ENCODE measurements at places on chromosomes 2 and 18. TPM values are rescaled to one million over a fixed set of nuclear protein-coding genes. Genes with fewer than 3 reads are reported as not detected.

- H3K4me3 ChIP-seq = no peak overlapping the region
- H3K4me1 ChIP-seq = no peaks in the 10 kb centered on the region
- no peak overlapping the region for H3K27ac ChIP-seq
- H3K36me3 ChIP-seq = no peaks in the 10 kb centered on the region
- no peak for DNase-seq
Measured at GRCh38 chr18:46939337-46939963, 22.0 kb downstream of the KATNAL2 start.

Gene MARCHF4
- 0.08 TPM for total RNA-seq

Gene RESP18
- total RNA-seq = not detected

GRCh38 chr2:33704406-33704855 is 105.3 kb upstream of the FAM98A start:
- H3K27ac ChIP-seq = peak overlapping the region; percentile 65
- no peaks in the 10 kb centered on the region for H3K27me3 ChIP-seq
- no peaks in the 10 kb centered on the region for H3K36me3 ChIP-seq
- DNase-seq = no peak
- H3K4me3 ChIP-seq = no peak overlapping the region

Gene PSTPIP2
- total RNA-seq = 1.8 TPM

Gene RAD51AP2
- 0.14 TPM for total RNA-seq

Gene SP9
- total RNA-seq = not detected

Gene SEPTIN2
- 187 TPM for total RNA-seq

- DNase-seq = no peak
- no peak overlapping the region for H3K27ac ChIP-seq
- no peaks in the 10 kb centered on the region for H3K4me1 ChIP-seq
- no peaks in the 10 kb centered on the region for H3K36me3 ChIP-seq
Measured at GRCh38 chr18:57864615-57865121, 61.6 kb upstream of the ATP8B1 start.

Gene CCT4
- 92.7 TPM for total RNA-seq

GRCh38 chr18:22639561-22639960 is 221.8 kb upstream of the CTAGE1 start:
- no peak overlapping the region for H3K4me3 ChIP-seq
- no peaks in the 10 kb centered on the region for H3K27me3 ChIP-seq
- H3K27ac ChIP-seq = no peak overlapping the region
- H3K36me3 ChIP-seq = no peaks in the 10 kb centered on the region

- H3K4me3 ChIP-seq = no peak overlapping the region
- H3K36me3 ChIP-seq = no peaks in the 10 kb centered on the region
- no peak overlapping the region for H3K27ac ChIP-seq
- H3K4me1 ChIP-seq = no peaks in the 10 kb centered on the region
- no peak for DNase-seq
- H3K27me3 ChIP-seq = no peaks in the 10 kb centered on the region
Measured at GRCh38 chr18:46042571-46043123, 29.4 kb downstream of the PSTPIP2 start.

Gene C2orf92
- total RNA-seq = 1.8 TPM

DNA sequence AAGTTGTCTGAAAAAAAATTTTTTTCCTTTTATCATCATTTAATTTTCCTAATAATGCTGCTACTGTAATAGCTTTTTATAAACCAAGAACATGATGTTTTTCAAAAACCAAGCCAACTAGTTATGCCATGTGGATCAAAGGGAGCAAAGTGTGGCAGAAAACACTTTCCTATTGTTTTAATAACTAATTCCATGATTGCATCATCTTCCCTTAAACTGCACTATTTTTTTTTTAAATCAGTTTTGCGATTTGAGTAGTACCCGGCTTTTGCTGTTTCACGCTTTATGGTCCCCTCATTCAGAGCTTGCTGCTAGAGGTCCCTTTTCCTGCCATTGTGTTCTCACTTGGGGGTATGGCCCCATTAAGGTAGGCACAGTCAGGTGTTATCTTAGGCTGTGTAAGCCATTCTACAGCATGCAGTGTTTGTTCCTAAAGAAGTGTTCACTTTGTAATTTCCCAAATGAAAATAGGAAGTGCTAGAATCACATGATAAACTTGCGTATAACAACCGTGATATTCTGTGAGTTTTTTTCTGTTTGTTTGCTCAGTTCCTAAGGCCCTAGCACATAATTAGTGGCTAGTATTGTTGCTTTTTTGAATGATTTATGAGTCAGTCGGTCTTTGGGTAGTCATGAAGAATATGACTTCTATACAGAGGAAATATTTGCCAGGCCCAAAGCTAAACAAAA is 225.8 kb downstream of the PTGR3 start:
- H3K4me1 ChIP-seq = no peaks in the 10 kb centered on the region
- no peaks in the 10 kb centered on the region for H3K27me3 ChIP-seq
- peak overlapping the region; percentile 2 for H3K27ac ChIP-seq
- no peak overlapping the region for H3K4me3 ChIP-seq
- DNase-seq = no peak

DNA sequence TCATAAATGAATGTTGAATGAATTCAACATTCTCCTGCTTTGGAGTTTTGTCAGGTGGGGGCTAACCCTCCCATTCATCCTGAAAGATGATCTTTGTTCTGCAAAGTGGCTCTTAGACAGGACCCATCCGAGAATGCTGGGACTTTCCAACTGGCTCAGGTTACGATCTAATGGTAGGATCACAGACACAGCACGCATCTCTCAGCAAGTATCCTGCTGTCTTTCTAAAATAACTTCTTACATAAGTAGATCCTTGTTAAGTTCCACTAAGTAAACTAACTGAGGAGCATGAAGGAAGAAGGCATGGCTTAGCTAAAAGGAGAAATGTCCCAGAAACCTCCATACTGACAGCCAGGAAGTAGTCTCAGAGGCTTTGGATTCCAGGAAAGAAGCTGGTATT is 23.7 kb downstream of the CYP27A1 start:
- peaks cover 6% of the 10 kb centered on the region for H3K36me3 ChIP-seq
- H3K27ac ChIP-seq = peak overlapping the region; percentile 82
- peaks cover 19% of the 10 kb centered on the region for H3K4me1 ChIP-seq
- no peaks in the 10 kb centered on the region for H3K27me3 ChIP-seq

Gene HSPD1
- 143 TPM for total RNA-seq

Gene DYNAP
- not detected for total RNA-seq

GRCh38 chr2:22784566-22784965 is 600.4 kb upstream of the KLHL29 start:
- H3K27me3 ChIP-seq = peaks cover 3% of the 10 kb centered on the region
- no peak for DNase-seq
- no peak overlapping the region for H3K4me3 ChIP-seq
- H3K4me1 ChIP-seq = no peaks in the 10 kb centered on the region
- H3K36me3 ChIP-seq = no peaks in the 10 kb centered on the region

Gene GREB1L
- 12.3 TPM for total RNA-seq

Gene OBSL1
- 208 TPM for total RNA-seq

GRCh38 chr2:199459286-199460100 is 1.8 kb upstream of the SATB2 start:
- peak; percentile 95 for DNase-seq
- H3K4me3 ChIP-seq = peak overlapping the region; percentile 92
- H3K4me1 ChIP-seq = peaks cover 78% of the 10 kb centered on the region
- H3K27me3 ChIP-seq = peaks cover 81% of the 10 kb centered on the region
- peak overlapping the region; percentile 78 for H3K27ac ChIP-seq
- H3K36me3 ChIP-seq = no peaks in the 10 kb centered on the region

Gene G6PC2
- not detected for total RNA-seq

- H3K4me3 ChIP-seq = no peak overlapping the region
- H3K4me1 ChIP-seq = no peaks in the 10 kb centered on the region
- H3K27me3 ChIP-seq = no peaks in the 10 kb centered on the region
- H3K36me3 ChIP-seq = no peaks in the 10 kb centered on the region
- no peak overlapping the region for H3K27ac ChIP-seq
Measured at GRCh38 chr2:165627470-165627869, 158.0 kb downstream of the CSRNP3 start.

DNA sequence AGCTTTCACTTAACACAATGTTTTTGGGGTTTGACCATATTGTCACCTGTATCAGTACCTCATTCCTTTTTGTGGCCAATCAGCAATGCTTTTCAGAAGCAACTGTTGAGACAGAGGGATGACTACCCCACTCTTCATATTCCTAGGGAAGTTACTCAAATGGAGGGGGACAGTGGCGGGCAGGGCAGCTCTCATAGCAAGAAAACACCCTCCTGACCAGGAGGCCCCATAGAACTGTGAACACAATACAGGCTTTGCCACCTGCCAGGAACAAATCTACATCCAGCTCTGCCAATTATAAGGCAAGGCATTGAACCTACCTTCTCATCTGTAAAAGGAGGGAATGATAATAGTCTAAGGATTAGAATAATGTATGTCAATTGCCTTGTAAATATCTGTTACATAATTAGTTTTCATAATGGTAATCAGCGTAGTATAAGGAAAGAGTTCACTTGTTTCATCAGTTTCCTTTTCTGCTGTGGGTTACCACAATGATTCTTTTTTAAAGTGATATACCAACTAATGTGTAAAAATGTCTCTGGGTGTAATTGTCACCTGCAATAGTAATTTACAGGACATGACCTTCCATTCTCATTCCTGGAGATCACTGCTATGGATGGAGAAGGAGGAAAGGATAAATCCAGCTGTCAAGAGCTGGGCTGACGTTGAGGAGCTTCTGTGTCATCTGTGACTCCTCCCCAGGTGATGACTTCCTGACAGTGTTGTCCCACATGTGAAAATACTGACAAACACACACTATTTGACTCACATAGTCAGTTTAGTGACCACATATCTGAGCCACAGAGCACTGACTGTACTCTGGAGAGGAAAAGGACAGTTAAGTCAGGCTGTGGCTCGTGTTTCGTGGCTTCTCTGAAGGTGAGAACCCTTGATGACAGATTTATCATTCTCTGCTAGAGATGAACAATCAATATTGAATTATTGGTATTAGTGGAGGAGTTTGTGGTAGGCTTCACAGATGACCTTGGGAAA is 13.5 kb downstream of the ALPK2 start:
- no peak overlapping the region for H3K4me3 ChIP-seq
- H3K36me3 ChIP-seq = no peaks in the 10 kb centered on the region
- H3K27me3 ChIP-seq = no peaks in the 10 kb centered on the region
- DNase-seq = no peak

- peaks cover 29% of the 10 kb centered on the region for H3K4me1 ChIP-seq
- no peaks in the 10 kb centered on the region for H3K27me3 ChIP-seq
- peaks cover 55% of the 10 kb centered on the region for H3K36me3 ChIP-seq
- H3K27ac ChIP-seq = peak overlapping the region; percentile 14
- no peak overlapping the region for H3K4me3 ChIP-seq
Measured at GRCh38 chr2:203451689-203452088, 83.4 kb downstream of the RAPH1 start.

- H3K4me3 ChIP-seq = no peak overlapping the region
- no peak for DNase-seq
- peaks cover 100% of the 10 kb centered on the region for H3K27me3 ChIP-seq
- no peak overlapping the region for H3K27ac ChIP-seq
- no peaks in the 10 kb centered on the region for H3K36me3 ChIP-seq
- H3K4me1 ChIP-seq = no peaks in the 10 kb centered on the region
Measured at GRCh38 chr2:176643646-176644045, 374.4 kb downstream of the MTX2 start.

Gene CAPN14
- total RNA-seq = 0.27 TPM

DNA sequence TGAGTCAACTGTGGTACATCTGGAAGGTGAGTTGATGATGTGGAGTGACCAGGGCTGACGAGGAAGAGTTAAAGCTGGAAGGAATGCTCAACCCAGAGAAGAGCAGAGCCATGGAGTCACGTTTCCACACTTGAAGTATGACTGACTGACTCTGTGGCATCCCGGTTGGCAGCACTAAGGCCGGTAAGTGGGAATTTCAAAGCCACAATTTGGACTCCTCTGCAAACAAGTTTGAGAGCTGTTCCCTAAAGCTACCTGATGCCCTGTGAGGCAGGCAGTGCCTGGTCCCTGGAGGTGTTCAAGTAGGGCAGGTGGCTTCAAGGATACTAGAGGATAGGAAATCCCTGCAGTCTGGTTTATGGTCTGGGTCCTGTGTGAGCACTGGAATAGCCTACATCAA is 69.3 kb upstream of the ITGB6 start:
- no peaks in the 10 kb centered on the region for H3K27me3 ChIP-seq
- peak overlapping the region; percentile 98 for H3K27ac ChIP-seq
- H3K4me3 ChIP-seq = peak overlapping the region; percentile 69
- H3K36me3 ChIP-seq = peaks cover 26% of the 10 kb centered on the region

DNA sequence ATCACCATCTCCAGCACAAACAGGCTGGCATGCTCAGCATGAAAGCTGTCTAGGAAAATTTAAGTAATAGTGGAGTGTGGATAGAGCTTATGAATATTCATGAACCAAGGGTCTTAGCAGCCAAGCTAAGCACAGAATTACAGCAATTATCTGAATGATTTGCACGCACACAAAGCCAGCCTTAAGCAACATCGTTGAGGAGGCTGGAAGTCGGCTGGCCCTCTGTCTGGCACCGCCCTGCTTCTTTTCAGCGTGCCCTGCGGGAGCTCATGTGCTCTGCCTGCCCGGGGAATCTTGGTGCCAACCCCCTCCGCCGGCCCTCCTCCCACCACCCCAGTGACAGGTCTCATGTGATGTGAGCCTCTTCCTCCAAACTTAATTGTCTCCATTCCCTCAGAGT is 540.1 kb downstream of the CMPK2 start:
- H3K27me3 ChIP-seq = no peaks in the 10 kb centered on the region
- no peaks in the 10 kb centered on the region for H3K4me1 ChIP-seq
- DNase-seq = no peak
- H3K4me3 ChIP-seq = no peak overlapping the region
- no peaks in the 10 kb centered on the region for H3K36me3 ChIP-seq

Gene CLEC4F
- not detected for total RNA-seq

Gene CFAP65
- not detected for total RNA-seq

GRCh38 chr2:160482673-160483072 is 10.9 kb downstream of the RBMS1 start:
- H3K4me3 ChIP-seq = no peak overlapping the region
- H3K36me3 ChIP-seq = no peaks in the 10 kb centered on the region
- H3K4me1 ChIP-seq = peaks cover 83% of the 10 kb centered on the region
- DNase-seq = no peak
- H3K27me3 ChIP-seq = no peaks in the 10 kb centered on the region

Gene STON1
- 6.9 TPM for total RNA-seq

Gene CRACDL
- total RNA-seq = 3.0 TPM

Gene TMEM163
- total RNA-seq = 0.22 TPM

DNA sequence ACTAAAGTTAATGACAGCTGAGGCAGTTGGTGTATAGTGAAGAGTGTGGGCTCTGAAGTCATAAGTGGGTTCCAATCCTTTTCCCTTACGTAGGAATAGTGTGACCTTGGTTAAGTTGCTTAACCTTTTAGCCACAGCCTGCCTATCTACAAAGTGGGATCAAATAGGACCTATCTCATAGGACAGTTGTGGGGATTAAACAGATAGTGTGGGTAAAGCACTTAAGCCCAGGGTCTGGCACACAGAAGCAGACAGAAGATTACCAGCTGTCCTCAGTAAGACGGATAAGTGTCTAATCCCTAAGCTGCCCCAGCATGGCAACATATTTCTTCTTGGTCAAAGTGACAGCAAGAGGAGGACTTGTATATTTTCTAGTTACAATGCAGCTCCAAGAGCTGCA is 28.2 kb downstream of the UBE2F start:
- peaks cover 32% of the 10 kb centered on the region for H3K36me3 ChIP-seq
- H3K27me3 ChIP-seq = no peaks in the 10 kb centered on the region
- DNase-seq = no peak

- no peak for DNase-seq
- peak overlapping the region; percentile 91 for H3K4me3 ChIP-seq
- H3K36me3 ChIP-seq = peaks cover 61% of the 10 kb centered on the region
- peak overlapping the region; percentile 92 for H3K27ac ChIP-seq
- H3K27me3 ChIP-seq = no peaks in the 10 kb centered on the region
Measured at GRCh38 chr2:197500503-197501131, 438 bp downstream of the HSPE1 start.

- DNase-seq = no peak
- no peak overlapping the region for H3K4me3 ChIP-seq
- H3K36me3 ChIP-seq = no peaks in the 10 kb centered on the region
- H3K4me1 ChIP-seq = peaks cover 11% of the 10 kb centered on the region
- no peak overlapping the region for H3K27ac ChIP-seq
Measured at GRCh38 chr2:230906471-230907230, 18.4 kb downstream of the GPR55 start.

Data from left ventricle myocardium inferior (tissue), 1 donor.